ENCODE measurements at places on chromosomes 6 and 20.

DNA sequence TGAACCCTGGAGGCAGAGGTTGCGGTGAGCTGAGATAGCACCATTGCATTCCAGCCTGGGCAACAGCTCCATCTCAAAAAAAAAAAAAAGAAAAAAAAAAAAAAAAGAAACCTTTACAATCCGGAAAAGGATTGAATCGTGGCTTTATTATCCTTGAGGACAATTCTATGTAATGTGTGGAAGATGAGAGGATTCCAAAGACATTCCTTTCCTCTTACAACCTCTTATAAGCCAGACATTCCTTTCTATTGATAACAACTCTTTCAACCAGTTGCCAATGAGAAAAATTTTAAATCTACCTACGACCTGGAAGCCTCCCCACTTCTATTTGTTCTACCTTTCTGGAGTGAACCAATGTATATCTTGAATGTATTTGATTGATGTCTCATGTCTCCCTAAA is 91.2 kb upstream of the EEF1E1 start:
- DNase-seq: no peak

GRCh38 chr6:138007014-138007472 is 100.2 kb downstream of the PERP start:
- no peak for DNase-seq

DNA sequence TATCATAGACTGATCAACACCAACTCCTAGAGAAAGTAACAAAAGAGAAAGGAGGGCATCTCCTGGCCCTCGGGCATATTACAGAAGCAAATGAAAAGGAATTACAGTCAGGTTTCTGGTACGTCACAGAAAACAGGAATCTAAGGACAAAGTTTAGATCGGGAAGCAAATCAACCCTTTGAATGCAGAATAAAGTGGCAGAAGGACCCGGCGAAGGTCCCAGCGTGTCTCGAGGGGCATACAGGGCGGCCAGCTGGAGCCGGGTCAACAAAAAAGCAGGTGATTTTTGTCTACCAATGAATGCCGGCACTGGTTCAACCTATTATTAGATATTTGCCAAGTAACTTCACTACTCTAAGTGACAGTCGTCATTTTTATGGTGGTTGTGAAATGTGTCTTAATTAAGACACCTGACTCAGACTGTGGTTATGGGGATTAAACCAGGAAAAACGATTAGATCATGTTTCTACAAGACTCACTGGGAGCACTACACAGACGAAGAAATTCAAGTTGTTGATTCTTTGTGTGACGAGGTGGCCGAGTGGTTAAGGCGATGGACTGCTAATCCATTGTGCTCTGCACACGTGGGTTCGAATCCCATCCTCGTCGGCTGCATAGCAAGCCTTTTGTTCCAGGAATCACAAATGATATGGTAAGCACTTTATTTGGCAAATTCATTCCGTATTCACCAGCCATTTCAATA is 12.4 kb upstream of the ZSCAN9 start:
- no peak for DNase-seq

DNA sequence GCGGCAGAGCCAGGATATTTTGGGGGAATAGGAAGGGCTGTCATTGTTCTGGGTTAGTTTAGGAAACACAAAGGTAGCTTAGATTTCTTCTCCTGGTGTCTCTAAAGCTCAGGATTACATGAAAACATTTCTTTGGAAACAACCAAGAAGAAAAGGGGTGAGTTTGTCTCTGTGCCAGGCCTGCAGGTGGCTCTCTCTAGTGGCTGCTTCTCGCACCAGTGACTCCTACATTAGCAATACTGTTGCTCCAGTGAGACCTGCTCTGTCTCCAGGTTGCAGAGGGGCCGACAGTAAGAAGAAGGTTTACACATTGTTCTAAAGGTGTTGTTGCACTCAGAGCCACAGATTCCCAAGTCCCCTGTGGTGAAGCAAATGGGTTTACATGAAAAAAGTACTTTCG is 104.6 kb upstream of the GLP1R start:
- DNase-seq: no peak

DNA sequence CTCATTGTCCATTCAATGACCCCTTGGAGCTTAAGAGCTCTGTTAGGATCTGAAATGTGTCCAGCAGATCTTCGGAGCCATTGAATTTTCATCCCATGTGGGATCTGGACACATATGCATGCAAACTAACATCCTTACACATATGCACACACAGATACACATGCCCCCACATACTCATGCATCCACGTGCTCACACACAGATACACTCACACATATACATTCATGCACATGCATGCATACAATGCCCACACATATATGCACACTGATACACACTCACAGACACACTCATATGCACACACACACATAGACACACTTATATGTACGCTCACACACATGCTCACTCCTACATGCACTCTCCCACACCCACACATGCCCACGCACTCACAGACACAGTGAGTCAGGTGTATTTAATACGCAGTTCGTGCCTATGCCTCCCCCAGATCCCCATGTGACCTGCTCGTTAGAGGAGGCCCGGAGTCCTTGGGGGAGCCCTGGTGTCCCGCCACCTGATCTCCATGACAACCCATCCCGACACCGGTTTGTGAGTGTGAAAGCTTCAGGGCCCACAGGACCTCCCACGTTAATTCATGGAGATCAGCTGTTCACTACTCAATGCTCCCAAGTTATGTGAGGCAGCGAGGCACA is 121.9 kb upstream of the SULF2 start:
- DNase-seq: no peak

DNA sequence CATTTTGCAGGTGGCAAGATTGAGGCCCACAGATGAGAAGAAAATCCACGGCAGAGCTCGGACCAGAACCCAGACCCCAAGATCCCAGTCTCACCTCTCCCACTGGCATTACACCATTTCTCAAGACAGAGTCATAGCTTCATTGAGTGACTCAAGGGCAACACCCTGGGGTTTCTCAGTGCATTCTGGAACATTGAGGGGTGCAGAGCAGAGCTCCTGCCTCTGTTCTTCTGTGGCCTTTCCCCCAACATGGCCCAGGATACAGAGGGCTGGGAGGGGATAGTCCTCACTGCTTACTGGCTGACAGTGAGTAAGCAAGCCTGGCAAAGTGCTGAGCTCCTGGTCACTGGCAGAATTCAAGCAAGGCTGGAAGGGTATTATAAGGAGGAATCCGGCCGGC is 74.0 kb downstream of the MDGA1 start:
- DNase-seq: no peak

GRCh38 chr6:14333556-14334305 is 216.2 kb downstream of the CD83 start:
- no peak for DNase-seq

GRCh38 chr6:99979953-99980352 is 14.1 kb downstream of the MCHR2 start:
- no peak for DNase-seq

All from SIG-M5 (cell line).